Tibial nerve (tissue), 4 donors: ENCODE measurements at places on chromosomes 1 and 21.

DNA sequence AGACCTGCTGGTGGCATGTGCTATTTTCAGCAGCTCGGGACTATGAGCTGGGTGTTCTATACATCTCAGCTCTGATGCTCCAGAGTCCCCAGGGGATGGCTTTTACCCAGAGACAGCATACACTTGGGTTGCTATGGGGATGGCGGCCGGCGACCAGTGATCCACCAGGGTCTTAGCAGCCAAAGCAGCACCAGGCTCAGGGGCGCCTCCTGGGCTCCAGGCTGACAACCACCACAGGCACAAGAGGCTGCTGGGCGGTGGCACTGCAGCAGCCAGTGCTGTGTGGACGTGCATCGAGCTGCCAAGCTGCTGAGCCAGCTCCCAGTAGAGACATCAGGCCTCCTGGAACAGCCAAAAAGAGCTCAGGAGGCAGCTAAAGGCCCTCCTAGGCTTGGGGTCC is 37.6 kb upstream of the CLSTN1 start:
- no peak for DNase-seq

DNA sequence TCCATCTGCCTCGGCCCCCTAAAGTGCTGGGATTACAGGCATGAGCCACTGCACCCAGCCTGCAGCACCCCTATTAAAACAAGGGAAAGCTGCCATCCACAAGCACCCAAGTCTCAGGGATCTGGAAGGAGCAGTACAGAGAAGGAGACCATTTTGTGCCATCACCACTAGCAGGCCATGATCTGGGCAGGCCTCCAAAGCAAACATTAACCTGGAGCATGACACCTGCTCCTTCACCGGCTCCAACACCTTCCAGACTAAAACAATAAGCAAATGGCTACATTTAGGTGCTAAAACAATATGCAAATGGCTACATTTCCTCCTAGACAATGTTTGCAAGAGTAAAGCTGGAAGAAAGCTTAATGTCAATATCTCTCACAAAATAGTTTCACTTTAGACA is 16.7 kb downstream of the MEAF6 start:
- DNase-seq: no peak

GRCh38 chr1:186802388-186802787 is 26.4 kb upstream of the PLA2G4A start:
- DNase-seq: no peak

- DNase-seq: peak; percentile 99
These were observed 22.2 kb upstream of the CFAP126 start for GRCh38 chr1:161389691-161390558.

GRCh38 chr1:1432274-1432950 is 3.1 kb upstream of the VWA1 start:
- DNase-seq: no peak

DNA sequence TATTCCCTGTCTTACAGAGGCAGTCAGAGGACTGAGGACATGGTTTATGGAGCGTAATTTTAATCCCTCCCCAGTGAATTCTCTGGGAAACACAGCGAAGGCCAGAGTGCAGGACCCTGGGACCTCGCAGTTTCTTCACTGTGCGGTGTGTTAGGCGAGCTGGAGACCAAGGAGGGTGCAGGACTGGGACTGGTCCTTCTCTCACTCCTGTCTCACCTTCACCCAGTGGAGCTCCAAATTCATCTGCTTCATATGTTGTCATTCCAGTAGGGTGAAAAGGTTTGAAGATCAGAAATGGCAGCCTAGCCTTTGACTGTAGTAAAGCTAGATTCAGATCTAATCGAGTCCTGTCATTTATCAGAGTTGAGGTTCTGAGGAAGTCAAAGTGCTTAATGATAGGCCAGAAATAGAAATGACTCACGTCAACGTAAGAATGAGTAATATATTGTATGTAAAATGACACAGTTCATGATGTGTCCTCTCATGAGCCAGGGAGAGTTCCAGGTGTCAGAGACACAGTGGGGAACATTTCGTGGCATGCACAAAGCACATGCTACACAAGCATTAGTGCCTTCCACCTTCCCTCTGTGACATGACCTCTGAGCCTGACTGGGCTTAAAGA is 647.5 kb downstream of the SMYD3 start:
- no peak for DNase-seq

GRCh38 chr1:164452549-164452948 is 106.4 kb upstream of the PBX1 start:
- DNase-seq: no peak

DNA sequence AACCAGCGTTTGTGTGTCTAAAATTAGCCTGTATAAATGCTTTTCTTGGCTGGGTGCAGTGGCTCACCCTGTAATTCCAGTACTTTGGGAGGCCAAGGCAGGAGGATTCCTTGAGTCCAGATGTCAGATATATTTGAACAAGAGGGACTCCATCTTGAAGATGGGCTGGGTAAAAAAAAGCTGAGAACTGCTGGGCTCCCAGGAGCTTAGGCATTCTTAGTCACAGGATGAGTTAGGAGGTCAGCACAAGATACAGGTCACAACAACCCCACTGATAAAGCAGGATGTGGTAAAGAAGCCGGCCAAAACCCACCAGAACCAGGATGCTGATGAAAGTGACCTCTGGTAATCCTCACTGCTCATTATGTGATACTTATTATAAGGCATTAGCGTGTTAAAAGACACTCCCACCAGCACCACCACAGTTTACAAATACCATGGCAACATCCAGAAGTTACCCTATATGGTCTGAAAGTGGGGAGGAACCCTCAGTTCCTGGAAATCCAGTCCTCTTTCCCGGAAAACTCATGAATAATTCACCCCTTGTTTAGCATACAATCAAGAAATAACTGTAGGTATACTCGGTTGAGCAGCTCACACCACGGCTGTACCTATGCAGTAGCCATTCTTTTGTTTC is 36.2 kb upstream of the ZNF496 start:
- DNase-seq: no peak

DNA sequence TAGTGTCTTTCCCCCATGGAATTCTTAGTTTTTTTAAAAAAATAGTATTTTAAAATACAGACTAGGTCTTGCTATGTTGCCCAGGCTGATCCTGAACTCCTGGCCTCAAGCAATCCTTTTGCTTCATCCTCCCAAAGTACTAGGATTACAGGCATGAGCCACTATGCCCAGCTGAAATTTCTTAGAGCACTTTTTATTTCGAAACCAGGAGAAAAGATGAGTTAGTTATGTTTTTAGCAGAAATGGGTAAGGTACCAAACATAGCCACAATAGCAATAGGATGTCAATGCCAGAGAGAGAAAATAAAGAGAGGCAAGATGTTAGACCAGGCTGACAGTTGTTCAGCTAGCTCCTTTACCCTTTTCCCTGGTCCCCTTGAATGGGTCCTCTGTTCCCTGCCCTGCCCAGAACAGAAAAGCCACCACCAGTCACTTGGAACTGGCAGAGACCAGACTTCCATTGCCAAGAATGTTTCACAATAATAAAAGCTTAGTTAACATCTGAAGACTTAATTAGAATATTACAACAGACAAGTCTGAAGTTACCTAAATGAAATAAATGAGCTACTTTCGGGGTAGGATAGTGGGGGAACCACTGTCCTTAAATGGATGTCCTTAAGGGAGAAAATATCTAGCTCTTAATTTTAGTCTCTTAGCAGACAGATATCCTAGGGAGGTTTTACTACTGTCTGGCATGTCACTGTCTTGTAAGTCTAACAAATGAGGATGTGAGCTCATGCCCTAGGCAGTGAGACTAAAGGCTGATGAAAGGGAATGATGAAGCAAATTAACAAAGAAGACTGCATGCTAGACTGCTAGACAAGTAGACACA is 54.3 kb downstream of the ABL2 start:
- DNase-seq: no peak

DNA sequence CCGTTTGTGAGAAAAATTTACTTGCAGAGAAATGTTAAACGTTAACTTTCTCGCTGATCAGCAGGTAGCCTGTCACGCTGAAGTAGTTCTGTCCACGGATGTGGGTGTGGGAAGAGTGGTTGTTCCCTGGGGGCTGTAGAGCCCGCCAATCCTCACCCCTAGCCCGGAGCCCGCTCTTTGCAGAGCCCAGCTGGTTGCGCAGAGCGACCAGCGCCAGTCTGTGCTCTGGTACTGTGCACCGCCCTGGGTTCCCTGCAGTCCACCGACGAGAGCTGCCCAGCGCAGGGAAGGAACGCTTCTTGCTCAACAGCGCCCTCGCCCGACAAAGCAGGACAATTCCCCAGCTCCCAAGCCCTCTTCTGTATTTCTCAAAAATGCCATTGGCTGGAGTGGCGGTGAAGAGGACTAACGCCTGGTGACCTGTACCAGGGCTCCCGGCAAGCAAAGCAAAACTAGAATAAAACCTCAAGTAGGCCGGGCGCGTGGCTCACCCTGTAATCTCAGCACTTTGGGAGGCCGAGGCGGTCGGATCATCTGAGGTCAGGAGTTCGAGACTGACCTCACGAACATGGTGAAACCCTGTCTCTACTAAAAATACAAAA is 3.3 kb downstream of the RIPPLY3 start:
- DNase-seq: peak; percentile 51

DNA sequence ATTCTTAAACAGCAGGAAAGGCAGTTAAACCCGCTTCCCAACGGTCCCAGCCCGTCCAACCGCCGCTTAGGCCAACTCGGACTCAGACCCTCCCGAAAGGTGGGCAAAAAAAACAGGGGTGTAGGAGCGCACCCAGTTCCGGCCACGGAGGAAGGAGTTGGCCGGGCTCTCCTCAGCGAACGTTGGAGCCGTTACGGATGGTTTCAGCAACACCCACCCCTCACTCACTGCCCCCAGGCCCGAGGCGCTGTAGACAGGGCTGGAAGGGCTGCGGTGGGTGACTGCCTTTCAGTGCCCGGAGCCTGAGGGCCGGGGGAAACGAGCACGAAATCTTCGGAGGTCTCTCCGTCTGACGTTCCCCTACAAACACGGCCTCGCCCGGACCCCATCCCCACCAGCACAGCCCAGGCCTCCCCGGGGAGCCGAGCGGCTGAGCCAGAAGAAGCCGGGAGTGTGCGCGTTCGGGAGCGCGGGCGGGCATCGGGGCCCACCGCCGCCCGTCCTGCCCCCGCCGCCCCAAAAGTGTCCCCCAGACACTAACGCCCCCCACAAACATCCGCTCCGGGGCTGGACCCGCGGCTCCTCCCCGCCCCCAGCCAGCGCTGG is 1.3 kb downstream of the KDM5B start:
- no peak for DNase-seq

DNA sequence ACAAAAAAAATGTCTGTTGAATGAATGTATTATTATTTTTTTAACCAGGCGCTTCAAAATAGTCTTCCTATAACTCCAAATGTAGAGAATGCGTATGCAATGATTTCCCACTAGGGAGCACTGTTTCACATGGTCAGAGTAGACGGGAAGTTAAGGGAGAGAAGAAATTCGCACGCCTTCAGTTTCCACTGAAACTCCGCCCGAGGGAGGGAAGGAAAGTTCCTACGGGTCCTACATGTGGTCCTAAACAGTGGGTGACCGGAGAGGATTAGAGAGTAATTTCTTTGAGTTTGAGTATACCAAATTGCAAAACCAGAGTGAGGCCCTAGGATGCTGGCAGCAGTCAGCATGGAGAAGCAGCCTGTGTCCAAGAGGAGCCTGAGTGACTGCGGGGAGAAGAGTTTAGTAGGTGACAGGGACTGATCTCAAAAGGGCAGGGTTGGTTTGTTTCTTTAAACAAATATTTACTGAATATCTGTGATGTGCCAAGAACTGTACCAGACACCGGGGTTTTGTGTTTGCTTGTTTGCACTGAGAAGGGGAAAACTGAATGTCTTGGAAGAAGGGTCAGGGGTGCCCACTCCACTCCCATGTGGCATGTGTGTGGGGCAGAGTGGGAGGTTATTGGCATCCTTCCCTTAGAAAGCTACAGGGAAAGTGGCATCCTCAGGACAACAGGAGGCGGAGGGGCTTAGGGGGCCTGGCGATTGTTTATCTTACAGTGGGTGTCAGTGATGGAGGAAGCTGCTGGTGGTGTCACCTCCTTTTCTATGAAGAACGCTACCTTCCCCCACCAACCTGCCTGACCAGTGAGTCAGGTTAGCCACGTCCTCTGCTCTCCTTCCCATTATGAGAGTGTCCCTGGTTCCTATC is 22.8 kb downstream of the RNU5D-1 start:
- DNase-seq: no peak

- no peak for DNase-seq
These were observed 139.9 kb downstream of the ASTN1 start for GRCh38 chr1:177024623-177025022.

- no peak for DNase-seq
These were observed 51.1 kb downstream of the GLUL start for GRCh38 chr1:182340233-182341058.

GRCh38 chr1:33517596-33518250 is 45.3 kb downstream of the ZSCAN20 start:
- no peak for DNase-seq

DNA sequence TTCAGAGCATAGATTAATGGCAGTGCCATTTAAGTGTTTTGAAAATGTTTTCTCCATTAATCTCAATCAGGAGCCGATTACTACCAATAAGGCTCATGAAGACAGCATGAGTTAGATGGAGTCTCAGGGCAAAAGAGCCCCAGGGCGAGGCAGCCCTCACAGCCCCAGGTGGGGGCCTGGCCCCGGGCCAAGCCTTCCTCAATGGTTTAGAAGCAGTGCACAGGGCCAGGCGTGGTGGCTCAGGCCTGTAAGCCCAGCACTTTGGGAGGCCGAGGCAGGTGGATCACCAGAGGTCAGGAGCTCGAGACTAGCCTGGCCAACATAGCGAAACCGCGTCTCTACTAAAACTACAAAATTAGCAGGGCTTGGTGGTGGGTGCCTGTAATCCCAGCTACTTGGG is 348.1 kb upstream of the VAMP3 start:
- DNase-seq: no peak

- no peak for DNase-seq
These were observed 219.4 kb downstream of the LRRC7 start for GRCh38 chr1:69787151-69787550.

GRCh38 chr1:24699628-24700027 is 45.6 kb upstream of the CLIC4 start:
- DNase-seq: no peak

DNA sequence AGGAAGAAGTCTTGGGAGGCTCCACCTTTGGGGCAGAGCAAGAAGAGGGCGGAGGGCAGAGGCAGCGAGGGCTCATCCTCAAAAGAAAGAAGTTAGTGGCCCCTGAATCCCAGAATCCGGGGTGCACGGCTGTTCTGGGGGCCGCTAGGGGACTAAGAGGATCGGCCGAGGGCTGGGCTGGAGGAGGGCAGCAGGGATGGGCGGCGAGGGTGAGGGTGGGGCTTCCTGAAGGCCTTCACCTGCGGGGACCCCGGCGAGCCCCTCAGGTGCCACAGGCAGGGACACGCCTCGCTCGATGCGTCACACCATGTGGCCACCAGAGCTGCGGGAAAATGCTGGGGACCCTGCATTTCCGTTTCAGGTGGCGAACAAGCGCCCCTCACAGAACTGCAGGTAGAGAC is 23.9 kb downstream of the COL6A1 start:
- no peak for DNase-seq

GRCh38 chr1:203867802-203868201 is 6.4 kb downstream of the SNRPE start:
- no peak for DNase-seq
